NAMALWA (cell line): ENCODE measurements at places on chromosomes 6 and 20.
A peak's percentile ranks its signal among the peaks of the same experiment; 100 is the strongest.

DNA sequence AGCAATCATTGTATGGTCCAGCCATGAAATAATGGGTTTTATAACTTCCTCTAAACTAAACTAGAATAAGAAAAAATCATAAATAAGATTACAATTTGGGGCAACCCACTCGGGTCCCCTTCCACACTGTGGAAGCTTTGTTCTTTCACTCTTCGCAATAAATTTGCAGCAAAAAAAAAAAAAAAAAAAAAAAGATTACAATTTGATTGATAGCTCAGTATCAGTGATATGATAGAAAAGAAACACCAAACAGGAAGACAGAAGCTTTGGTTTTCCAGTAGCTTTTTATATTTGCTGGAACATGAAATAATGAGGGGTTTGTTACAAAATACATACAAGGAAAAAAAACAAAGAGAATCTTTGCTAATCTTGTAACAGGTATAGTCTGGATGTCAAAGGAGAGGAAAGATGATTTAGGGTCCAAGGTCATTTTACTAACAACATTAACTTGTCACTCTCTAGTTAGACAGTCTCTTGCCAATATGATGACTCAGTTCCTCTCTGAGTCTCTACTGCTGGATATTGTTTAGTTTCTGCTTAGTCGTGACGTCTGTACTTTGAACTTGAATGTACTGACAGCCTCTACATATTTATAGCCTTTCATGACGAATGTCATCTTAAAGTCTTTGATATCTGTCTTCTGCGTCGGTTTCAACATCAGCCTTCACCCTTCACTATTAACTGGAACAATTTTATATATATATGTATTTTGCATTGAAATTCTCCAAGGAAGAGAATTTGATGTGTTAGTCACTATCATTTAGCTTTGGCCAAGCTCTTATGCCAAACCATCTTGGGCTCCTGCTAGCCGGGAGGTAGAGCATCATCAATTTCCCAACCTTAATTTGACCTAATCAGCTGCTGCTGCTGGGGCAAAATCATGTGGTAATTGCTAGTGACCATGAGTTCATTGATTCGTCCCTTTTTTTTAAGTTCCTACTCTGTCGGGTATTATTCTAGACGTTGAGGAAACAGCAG is 213.1 kb upstream of the STXBP5 start:
- DNase-seq, result no peak

DNA sequence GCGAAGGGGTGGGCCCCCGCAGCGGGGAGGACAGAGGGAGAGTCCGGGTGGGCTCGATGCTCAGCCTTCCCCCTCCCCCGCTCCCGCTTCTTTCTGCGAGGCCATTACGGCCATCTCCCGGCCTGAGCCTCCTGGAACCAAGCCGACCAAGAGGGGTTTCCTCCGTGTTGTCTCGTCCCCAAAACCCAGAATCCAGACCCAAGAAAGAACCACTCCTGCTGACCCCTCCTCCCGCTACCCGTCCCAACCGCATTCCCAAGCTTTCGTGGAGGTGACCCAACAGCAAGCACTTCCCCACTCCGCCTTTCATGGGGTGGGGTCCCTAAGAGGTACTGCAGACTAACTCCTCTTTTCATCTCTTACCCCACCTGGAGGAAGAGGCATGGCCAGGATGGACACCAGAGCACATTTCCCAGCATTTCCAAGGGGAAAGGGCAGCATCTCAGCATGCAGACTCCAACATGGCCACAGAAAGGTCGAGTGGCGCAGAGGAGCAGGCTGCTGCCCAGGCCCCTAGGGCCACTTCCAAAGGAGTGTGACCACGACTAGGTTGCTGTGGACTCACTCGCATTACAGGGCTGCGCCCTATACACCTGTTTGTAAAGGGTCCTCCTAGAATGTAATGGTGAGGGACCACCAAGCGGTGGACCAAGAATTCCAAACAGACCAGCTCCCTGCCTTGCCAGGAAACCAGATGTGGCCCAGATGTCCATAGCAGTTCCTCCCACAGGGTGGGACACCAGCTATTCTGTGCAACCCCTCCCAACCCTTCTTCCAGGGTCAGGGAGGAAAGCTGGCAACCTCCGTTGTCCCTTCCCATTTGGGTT is 53.4 kb downstream of the MRPL14 start:
- no peak for DNase-seq

GRCh38 chr20:62666736-62667529 is 24.6 kb downstream of the SLCO4A1 start:
- no peak for DNase-seq

DNA sequence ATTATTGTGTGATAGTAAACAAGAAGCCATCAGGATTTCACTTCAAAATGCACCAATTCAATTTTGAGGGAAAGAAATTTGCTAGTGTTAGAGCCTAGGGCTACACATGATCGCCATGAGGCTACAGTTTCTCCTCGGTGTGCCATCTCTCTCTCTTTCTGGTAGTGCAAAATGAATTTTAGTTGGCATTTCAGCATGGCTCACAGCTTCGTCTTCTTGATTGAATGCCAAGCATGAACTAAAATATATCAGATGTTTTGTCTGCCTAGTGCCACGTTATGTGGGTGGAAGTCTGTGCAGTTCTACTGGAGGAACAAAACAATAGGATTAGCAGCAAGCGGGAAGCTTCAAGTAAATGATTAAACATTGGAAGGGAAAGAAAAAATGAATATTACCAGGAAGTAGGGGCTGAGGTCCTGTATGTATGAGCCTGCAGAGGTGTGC is 6.8 kb upstream of the MRAP2 start:
- DNase-seq, result no peak

DNA sequence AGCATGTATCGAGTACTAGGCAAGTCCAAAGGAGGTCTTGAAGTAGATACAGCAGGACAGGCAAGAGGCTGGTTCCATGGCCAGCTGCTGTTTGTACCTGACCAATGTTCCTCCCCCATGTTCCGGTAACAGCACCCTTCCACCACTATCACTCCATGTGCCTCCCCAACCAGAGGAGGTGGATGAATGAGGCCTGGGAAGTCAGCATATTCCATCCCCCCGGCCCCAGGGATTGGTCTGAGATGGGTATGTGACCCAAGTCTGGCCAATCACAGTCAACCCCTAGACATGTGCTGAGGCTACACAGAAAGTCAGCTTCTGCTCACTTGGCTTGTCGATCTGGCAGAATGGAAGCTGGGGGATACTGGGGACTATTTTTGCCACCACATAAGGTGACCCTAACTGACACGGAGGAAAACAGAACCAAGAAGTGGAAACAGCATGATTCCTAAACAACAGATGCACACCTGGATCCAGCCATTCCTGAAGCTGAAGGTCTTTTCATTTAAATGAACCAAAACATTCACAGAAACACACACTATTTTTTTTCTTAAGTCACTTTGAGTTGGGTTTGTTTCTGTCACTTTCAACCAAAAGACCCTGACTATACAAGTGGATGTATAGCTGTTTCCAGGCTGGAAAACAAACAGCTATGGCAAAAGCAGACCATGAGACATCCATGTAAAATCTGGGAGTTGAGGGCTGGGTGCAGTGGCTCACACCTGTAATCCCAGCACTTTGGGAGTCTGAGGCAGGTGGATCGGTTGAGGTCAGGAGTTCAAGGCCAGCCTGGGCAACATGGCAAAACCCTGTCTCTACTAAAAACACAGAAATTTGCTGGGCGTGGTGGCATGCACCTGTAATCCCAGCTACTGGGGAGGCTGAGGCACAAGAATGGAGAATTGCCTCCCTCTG is 70.4 kb upstream of the PTPN1 start:
- no peak for DNase-seq

GRCh38 chr6:69900869-69901268 is 34.5 kb downstream of the COL19A1 start:
- no peak for DNase-seq

- DNase-seq, result no peak
These were observed 249.0 kb upstream of the JARID2 start for GRCh38 chr6:14996892-14997291.

DNA sequence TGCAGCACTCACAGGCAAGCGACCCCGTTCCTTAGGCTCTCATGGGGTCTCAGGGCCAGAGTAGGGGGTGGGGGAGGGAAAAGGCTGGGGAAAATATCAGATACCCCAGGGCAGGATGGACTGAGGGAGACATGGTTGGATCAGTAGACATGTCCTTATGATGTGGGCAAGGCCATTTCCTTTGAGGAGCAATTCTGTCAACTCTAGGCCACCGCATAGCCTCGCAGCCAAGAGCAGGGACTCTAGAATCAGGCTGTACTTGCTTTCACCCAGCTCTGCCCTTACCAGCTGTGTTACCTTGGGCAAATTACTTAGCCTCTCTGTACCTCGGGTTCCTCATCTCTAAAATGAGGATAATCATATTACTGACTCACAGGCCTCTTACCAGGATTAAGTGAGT is 2.2 kb upstream of the MAPK13 start:
- no peak for DNase-seq

DNA sequence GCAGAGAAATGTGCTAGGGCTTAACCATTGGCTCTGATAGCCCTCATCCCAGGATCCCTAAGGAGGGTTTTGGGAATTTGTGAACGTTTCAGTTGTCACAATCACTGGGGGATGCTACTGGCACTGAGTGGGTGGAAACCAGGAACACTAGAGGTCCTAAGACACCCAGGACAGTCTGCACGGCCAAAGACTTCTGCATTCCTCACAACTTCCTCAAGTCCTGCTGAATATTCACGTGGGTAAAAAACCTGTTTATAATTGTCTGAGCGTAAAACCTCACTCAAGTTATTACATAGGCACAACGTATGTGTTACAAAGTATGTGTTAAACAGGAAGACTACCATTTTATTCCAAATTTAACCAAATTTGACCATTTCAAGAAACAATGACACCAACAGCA is 52.4 kb downstream of the GMDS start:
- no peak for DNase-seq

- DNase-seq, result no peak
These were observed 50.0 kb upstream of the NRSN1 start for GRCh38 chr6:24076011-24076410.

DNA sequence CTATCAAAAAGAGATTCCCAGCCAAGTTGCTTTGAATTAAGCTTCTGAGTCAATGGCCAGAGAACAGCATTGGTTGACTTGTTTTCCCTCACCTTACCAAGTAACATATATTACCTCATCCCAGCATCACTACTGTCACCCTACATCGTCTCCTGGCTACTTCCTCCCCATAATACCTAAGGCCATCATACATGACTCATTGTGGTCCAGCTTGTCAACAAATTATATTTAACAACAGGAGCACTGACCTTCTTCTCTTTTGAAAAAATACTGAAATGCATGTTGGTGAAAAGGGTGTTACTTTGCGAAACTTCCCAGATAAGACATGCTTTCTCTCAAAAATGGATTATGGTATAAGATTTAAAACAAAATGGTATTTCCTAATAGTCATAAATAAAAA is 106.9 kb downstream of the TBX18 start:
- no peak for DNase-seq

GRCh38 chr20:47757145-47758035 is 27.9 kb downstream of the SULF2 start:
- DNase-seq, result no peak

DNA sequence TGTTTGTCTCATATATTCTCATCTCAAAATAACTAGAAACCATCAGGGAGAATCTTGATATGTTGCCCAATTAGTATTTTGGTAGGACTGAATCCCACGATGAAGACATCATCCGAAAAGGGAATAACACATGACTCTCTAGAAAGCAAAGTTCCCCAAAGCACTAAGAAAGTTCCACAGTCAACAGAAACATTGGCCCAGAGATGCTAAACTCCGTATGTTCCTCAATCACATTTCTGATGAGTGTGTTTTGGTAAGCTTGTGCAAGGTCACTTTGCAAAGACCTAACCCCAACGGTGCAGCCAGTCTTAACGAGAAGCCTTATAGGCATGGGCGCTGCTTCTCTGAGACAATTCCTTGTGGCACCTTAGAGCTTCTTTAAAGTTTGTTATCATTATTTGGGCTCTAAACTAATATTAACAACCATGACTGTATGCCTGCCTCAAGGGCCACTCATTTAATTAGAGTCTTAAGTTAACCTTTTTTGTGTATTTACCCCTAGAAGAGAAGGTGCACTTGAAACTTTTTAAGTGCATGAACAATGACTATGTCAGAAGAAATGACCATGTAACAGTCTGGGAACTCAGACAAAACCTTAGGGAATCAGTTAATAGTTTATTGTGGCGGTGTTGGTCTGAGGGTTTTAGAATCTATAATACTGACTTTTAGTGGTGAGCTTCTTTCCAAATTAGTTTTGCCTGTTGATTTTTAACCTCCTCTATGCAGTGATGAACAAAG is 202.0 kb upstream of the RAB32 start:
- no peak for DNase-seq

- no peak for DNase-seq
These were observed 90.4 kb downstream of the KIF6 start for GRCh38 chr6:39634646-39635341.

GRCh38 chr6:101453221-101453620 is 59.7 kb downstream of the GRIK2 start:
- DNase-seq, result no peak

GRCh38 chr6:63543001-63543400 is 29.3 kb upstream of the LOC128125822 start:
- DNase-seq, result no peak

- DNase-seq, result peak; percentile 11
These were observed 747 bp upstream of the TXNDC5 start for GRCh38 chr6:7911345-7911725.

- DNase-seq, result no peak
These were observed 42.0 kb upstream of the DSN1 start for GRCh38 chr20:36815454-36816091.

GRCh38 chr20:57804470-57805250 is 94.8 kb upstream of the PMEPA1 start:
- DNase-seq, result no peak

GRCh38 chr6:18048953-18049630 is 61.7 kb upstream of the KIF13A start:
- DNase-seq, result no peak

GRCh38 chr6:118551063-118552053 is 3.3 kb downstream of the PLN start:
- peak; percentile 69 for DNase-seq

- DNase-seq, result no peak
These were observed 269.0 kb downstream of the COL12A1 start for GRCh38 chr6:74936886-74937285.

DNA sequence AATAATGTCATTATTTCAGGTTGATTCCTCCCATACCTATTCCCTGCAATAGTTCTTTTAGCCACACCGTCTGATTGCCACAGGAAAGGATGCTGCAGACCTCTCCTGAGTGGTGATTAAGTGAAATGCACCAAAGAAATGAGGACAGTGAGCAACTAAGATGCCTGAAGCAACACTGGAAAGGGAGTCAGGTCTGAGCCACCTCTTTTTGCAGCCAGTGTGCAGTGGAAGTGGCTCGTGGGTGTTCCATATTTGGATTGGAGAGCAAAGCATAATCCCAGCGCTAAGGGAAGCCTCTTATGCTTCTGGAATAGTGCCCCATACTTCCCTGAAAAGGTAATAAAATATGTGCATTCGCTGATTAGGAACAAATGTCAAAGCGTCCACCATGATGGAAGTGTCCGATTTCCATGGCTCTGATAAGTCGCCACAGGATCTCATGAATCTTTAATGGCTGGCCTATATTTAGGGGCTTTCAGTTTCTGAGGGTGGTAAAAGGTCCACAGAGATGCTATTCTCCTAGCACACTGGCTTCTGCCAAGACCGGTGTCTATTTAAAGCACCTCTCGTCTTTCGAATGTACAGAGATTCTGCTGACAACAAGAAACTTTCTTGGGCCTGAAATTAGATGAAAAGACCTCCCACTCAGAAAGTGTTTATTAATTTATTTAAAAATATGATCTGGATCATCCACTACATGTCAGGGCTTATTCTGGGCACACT is 253.9 kb downstream of the SLC24A3 start:
- DNase-seq, result no peak

GRCh38 chr6:24430086-24430485 is 27.4 kb downstream of the MRS2 start:
- DNase-seq, result no peak
